ENCODE measurements at places on chromosomes 16 and 17. TPM values are rescaled to one million over a fixed set of nuclear protein-coding genes. Genes with fewer than 3 reads are reported as not detected.

WWP2 gene
- 58.8 TPM for total RNA-seq

NME2 gene
- total RNA-seq = 555 TPM

UTS2R gene
- not detected for total RNA-seq

C17orf107 gene
- 0.98 TPM for total RNA-seq

TVP23A gene
- total RNA-seq = not detected

CDH3 gene
- total RNA-seq = not detected

MSLN gene
- not detected for total RNA-seq

MRC2 gene
- 4.7 TPM for total RNA-seq

GINS2 gene
- 49.3 TPM for total RNA-seq

CDC6 gene
- 111 TPM for total RNA-seq

CTRB2 gene
- total RNA-seq = not detected

PRR14 gene
- total RNA-seq = 116 TPM

KRTAP4-3 gene
- total RNA-seq = not detected

GRCh38 chr17:41483991-41484826 lies 3.3 kb upstream of the KRT35 start:
- H3K4me1 ChIP-seq = no peaks in the 10 kb centered on the region
- DNase-seq = no peak
- H3K27me3 ChIP-seq = peaks cover 5% of the 10 kb centered on the region
- no peaks in the 10 kb centered on the region for H3K36me3 ChIP-seq
- no peak overlapping the region for H3K4me3 ChIP-seq
- no peak overlapping the region for H3K27ac ChIP-seq

- no peaks in the 10 kb centered on the region for H3K36me3 ChIP-seq
- no peak overlapping the region for H3K27ac ChIP-seq
- DNase-seq = no peak
- peaks cover 3% of the 10 kb centered on the region for H3K4me1 ChIP-seq
Measured at GRCh38 chr16:86718118-86718517, 139.8 kb downstream of the FOXL1 start.

GRCh38 chr17:66444031-66444430 lies 141.6 kb downstream of the PRKCA start:
- H3K4me1 ChIP-seq = peaks cover 7% of the 10 kb centered on the region
- no peak overlapping the region for H3K4me3 ChIP-seq
- no peak overlapping the region for H3K27ac ChIP-seq
- H3K36me3 ChIP-seq = peaks cover 38% of the 10 kb centered on the region
- H3K27me3 ChIP-seq = no peaks in the 10 kb centered on the region

GRCh38 chr17:55343900-55344513 lies 77.6 kb downstream of the MMD start:
- peak overlapping the region; percentile 13 for H3K4me3 ChIP-seq
- H3K4me1 ChIP-seq = peaks cover 73% of the 10 kb centered on the region
- peaks cover 18% of the 10 kb centered on the region for H3K27me3 ChIP-seq
- peak overlapping the region; percentile 81 for H3K27ac ChIP-seq
- DNase-seq = no peak

GRCh38 chr17:66337866-66338485 lies 35.6 kb downstream of the PRKCA start:
- H3K27ac ChIP-seq = no peak overlapping the region
- H3K27me3 ChIP-seq = no peaks in the 10 kb centered on the region
- no peak overlapping the region for H3K4me3 ChIP-seq
- H3K4me1 ChIP-seq = peaks cover 38% of the 10 kb centered on the region

- H3K4me1 ChIP-seq = peaks cover 50% of the 10 kb centered on the region
- H3K36me3 ChIP-seq = no peaks in the 10 kb centered on the region
- no peak for DNase-seq
Measured at GRCh38 chr17:77323413-77324171, 182.8 kb downstream of the SEC14L1 start.

DNA sequence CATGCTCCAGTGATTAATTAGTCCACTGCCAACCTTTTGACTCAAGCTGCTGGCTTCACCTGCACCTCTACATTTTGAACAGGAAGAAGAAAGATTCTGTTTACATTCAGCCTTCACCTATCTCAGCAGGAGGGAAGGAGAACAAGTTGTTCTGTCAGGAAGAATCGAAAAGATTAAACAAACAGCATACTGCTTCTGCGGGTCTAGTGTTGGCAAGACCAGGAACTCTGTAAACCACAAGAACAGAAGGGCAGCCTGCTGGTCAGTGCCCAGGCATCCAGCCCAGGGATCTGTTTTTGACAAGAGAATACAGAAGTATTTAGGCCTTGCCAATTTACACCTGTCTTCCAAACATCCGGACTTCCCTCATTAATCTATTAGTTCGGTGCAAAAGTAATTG lies 189.7 kb downstream of the CHD9NB start:
- no peak overlapping the region for H3K4me3 ChIP-seq
- no peaks in the 10 kb centered on the region for H3K36me3 ChIP-seq
- no peaks in the 10 kb centered on the region for H3K4me1 ChIP-seq
- H3K27me3 ChIP-seq = no peaks in the 10 kb centered on the region
- DNase-seq = no peak

GRCh38 chr17:1491443-1492248 lies 840 bp downstream of the MYO1C start:
- H3K27ac ChIP-seq = peak overlapping the region; percentile 38
- peak overlapping the region; percentile 83 for H3K4me3 ChIP-seq
- H3K36me3 ChIP-seq = peaks cover 2% of the 10 kb centered on the region

DNA sequence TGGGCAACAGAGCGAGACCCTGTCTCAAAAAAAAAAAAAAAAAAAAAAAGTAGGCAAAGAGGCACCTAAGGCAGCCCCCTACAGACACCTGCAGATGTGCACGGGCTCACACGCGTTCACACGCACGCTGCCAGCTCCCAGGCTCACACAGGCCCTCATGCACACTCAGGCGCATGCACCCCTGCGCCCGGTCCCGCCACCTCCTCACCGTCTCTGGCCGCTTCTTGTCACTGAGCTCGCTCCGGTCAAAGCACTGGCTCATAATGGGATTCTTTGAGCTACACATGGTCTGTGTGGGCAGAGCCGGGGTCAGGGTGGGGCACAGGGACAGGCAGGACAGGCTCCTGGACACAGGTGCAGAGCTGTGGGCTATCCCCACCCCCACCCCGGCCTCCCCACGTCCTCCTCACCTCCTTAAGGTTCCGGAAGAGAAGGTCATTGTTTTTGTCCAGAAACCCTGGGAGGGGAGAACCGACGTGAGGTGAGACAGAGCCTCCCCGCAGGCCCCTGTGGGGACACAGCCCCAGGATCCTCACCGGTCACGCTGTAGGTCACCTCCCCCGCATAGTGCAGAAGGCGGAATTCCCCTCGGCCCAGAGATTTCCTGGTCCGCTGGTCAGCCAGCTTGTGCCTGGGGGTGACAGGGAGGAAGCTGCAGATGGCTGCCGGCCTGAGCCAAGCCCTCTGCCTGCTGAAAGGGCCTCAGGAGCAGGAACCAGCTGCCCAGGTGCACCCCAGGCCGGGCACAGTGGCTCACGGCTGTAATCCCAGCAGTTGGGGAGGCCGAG lies 17.9 kb downstream of the MYO1C start:
- H3K4me3 ChIP-seq = no peak overlapping the region
- no peaks in the 10 kb centered on the region for H3K27me3 ChIP-seq
- no peak overlapping the region for H3K27ac ChIP-seq
- peaks cover 7% of the 10 kb centered on the region for H3K4me1 ChIP-seq
- H3K36me3 ChIP-seq = peaks cover 12% of the 10 kb centered on the region
- DNase-seq = no peak

GRCh38 chr17:1469231-1469852 lies 13.3 kb upstream of the CRK start:
- H3K4me1 ChIP-seq = peaks cover 7% of the 10 kb centered on the region
- H3K27me3 ChIP-seq = peaks cover 2% of the 10 kb centered on the region
- peaks cover 26% of the 10 kb centered on the region for H3K36me3 ChIP-seq
- H3K4me3 ChIP-seq = no peak overlapping the region
- no peak for DNase-seq

GRCh38 chr16:6428861-6429260 lies 903.8 kb upstream of the RBFOX1 start:
- H3K36me3 ChIP-seq = no peaks in the 10 kb centered on the region
- H3K4me1 ChIP-seq = no peaks in the 10 kb centered on the region
- H3K27ac ChIP-seq = no peak overlapping the region
- no peak for DNase-seq

DNA sequence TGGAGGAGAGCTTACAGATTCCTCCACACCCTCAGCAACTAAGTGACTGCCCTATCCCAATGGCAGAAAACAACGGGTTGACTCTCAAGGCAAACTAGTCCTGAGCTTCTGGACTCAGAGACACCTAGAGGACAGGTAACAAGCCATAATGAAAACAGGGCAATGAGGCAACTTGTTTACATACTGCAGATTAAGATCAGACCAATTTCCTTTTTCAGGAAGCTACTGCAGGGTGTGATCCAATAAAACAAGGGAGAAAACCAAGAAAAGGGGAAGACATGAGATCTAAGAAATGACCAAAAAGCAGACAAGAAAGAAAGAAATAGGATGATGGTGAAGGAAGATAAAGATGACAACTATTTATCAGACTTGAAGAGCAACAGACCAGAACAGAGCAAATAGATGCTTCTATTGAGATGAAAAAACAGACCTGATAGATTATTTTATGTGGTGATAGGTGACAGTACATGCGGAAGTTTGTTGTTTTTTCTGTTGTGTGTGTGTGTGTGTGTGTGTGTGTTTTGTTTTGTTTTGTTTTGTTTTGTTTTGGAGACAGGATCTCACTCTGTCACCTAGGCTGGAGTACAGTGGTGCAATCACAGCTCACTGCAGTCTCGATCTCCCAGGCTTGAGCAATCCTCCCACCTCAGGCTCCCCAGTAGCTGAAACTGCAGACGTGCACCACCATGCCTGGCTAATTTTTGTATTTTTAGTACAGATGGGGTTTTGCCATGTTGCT lies 120.7 kb downstream of the GAS7 start:
- no peak overlapping the region for H3K4me3 ChIP-seq
- no peak for DNase-seq
- H3K27me3 ChIP-seq = no peaks in the 10 kb centered on the region
- no peak overlapping the region for H3K27ac ChIP-seq

GRCh38 chr17:7854078-7854777 lies 638 bp upstream of the TMEM88 start:
- H3K27me3 ChIP-seq = no peaks in the 10 kb centered on the region
- DNase-seq = no peak
- H3K27ac ChIP-seq = no peak overlapping the region
- no peak overlapping the region for H3K4me3 ChIP-seq
- H3K4me1 ChIP-seq = peaks cover 44% of the 10 kb centered on the region

- H3K27me3 ChIP-seq = peaks cover 9% of the 10 kb centered on the region
- H3K4me1 ChIP-seq = peaks cover 19% of the 10 kb centered on the region
- peak overlapping the region; percentile 33 for H3K4me3 ChIP-seq
- H3K36me3 ChIP-seq = no peaks in the 10 kb centered on the region
- no peak overlapping the region for H3K27ac ChIP-seq
Measured at GRCh38 chr17:45131616-45132319, 547 bp downstream of the PLCD3 start.

GRCh38 chr17:50090071-50090470 lies 5.1 kb upstream of the PDK2 start:
- no peaks in the 10 kb centered on the region for H3K36me3 ChIP-seq
- DNase-seq = no peak
- no peaks in the 10 kb centered on the region for H3K27me3 ChIP-seq
- no peak overlapping the region for H3K27ac ChIP-seq
- H3K4me3 ChIP-seq = no peak overlapping the region

DNA sequence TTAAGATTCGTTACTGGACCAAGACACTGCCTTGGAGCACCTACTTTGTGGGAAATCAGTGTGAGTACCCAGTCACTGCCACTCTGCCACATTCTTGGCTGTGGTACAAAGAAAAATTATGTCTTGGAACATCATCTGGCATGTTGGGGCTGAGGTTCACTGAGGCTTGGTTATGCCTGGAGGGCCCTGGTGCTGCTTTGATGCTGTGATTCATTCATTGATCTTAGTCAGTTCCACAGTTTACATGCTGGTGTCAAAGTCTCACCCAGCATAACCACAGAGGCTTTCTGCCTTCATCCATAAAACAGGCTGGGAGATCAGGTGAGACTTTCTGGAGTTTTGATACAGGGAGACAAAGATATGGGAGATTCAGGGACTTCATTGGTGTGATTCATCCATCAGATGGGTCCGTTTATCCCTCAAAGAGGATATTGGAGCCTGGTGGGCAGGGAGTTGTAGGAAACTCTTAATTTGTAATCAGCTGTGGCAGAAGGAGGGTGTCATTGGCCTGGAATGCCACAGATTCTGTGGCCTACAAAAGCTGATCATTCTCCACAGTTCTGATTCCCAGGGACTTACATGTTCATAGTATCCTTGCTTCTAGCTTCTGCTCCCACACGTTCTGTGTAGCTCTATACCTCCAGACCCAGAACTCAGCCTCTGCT lies 322.5 kb downstream of the PMP22 start:
- H3K27ac ChIP-seq = no peak overlapping the region
- DNase-seq = no peak
- H3K4me3 ChIP-seq = no peak overlapping the region

GRCh38 chr17:36761203-36761950 lies 160.0 kb downstream of the MRM1 start:
- H3K36me3 ChIP-seq = no peaks in the 10 kb centered on the region
- no peaks in the 10 kb centered on the region for H3K27me3 ChIP-seq
- DNase-seq = no peak

DNA sequence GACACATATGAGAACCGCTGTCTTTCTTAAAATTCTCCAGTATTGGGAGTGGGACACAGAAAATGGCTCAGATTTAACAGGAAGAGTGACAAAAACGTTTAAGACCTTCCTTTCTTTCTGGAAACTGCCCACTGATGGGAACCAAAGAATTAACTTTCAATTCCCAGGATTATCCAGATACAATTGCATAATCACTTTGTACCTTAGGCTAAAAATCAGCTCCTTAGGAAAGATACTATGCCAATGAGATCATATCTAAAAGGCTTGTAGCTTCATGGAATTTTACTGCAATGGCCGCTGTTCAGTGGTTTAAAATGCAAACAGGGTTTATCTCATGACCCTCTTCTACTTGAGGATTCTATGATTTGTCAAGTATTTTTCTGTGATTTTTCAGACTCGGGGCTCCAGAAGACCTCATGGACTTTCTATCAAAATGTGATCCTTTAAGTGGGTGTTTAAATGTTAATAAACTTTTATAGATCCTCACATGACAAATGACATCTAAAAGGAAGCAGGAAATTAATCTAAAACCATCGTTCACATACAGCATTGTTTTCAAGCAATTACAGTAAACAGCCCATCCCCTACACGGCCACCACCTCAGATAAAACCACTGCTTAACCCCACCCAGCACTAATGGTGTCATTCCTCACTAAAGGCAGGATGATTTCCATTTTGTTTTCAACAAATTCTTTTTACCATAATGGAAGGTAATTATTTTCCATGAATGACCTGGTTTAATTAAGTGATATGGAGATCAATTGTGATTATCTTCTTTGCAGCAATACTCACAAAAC lies 31.6 kb upstream of the ERN1 start:
- H3K4me3 ChIP-seq = no peak overlapping the region
- no peak for DNase-seq
- H3K4me1 ChIP-seq = no peaks in the 10 kb centered on the region
- no peaks in the 10 kb centered on the region for H3K27me3 ChIP-seq
- no peaks in the 10 kb centered on the region for H3K36me3 ChIP-seq
- H3K27ac ChIP-seq = no peak overlapping the region

- peaks cover 7% of the 10 kb centered on the region for H3K4me1 ChIP-seq
- no peak overlapping the region for H3K27ac ChIP-seq
- no peaks in the 10 kb centered on the region for H3K36me3 ChIP-seq
- H3K27me3 ChIP-seq = peaks cover 31% of the 10 kb centered on the region
- DNase-seq = no peak
Measured at GRCh38 chr17:43641416-43641815, 20.3 kb downstream of the MEOX1 start.

- peaks cover 27% of the 10 kb centered on the region for H3K27me3 ChIP-seq
- H3K4me3 ChIP-seq = no peak overlapping the region
- H3K27ac ChIP-seq = no peak overlapping the region
- H3K36me3 ChIP-seq = no peaks in the 10 kb centered on the region
- no peaks in the 10 kb centered on the region for H3K4me1 ChIP-seq
Measured at GRCh38 chr17:62854098-62854680, 46.1 kb upstream of the MARCHF10 start.

All from activated CD8-positive, alpha-beta memory T cell treated with anti-CD3 and anti-CD28 coated beads, Interleukin-2, amount 10 ng/mL, durations not matched to agents 7 days and 5 days (primary cell).